ENCODE measurements at places on chromosomes 6 and 20.

- peak; percentile 9 for DNase-seq
Observed at GRCh38 chr20:19783966-19784401, 25.9 kb downstream of the RIN2 start.

DNA sequence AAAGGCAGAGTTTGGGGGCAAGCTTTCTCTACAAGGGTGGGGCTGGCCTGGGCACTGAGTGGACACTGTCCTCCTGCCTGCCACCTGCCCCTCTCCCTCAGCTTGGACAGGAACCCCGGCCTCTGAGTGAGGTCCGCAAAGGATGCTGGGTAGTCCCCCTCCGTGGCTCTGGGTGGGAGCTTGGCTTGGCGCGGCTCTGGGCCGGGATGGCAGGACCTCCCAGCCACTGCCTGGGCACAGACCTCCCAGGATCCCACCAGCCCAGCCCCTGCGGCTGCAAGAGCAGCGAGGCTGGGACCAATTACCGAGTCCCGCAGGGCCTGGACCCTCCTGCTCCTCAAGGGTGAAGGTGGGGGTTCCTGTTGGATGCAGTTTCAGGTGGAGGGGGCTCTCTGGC, 2.9 kb upstream of the SOX18 start:
- DNase-seq = no peak

- no peak for DNase-seq
Observed at GRCh38 chr20:15567219-15567618, 1006.0 kb downstream of the KIF16B start.

DNA sequence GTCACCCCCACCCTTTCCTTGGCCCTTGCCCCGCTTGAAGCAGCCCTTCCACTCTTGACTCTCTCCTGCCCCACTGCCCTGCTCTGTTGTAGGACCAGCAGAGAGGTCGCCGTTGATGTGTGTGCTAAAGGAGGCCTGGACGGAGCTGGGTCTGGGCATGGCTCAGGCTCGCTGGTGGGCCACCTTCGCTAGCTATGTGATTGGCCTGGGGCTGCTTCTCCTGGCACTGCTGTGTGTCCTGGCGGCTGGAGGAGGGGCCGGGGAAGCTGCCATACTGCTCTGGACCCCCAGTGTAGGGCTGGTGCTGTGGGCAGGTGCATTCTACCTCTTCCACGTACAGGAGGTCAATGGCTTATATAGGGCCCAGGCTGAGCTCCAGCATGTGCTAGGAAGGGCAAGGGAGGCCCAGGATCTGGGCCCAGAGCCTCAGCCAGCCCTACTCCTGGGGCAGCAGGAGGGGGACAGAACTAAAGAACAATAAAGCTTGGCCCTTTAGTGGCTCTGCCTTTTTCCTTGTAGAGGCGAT, 3.0 kb downstream of the SMPD2 start:
- DNase-seq = no peak

- peak; percentile 1 for DNase-seq
Observed at GRCh38 chr20:23782366-23782983, 31.7 kb upstream of the CST1 start.

All from G401 (cell line).